ENCODE measurements at places on chromosomes 6 and 20.

DNA sequence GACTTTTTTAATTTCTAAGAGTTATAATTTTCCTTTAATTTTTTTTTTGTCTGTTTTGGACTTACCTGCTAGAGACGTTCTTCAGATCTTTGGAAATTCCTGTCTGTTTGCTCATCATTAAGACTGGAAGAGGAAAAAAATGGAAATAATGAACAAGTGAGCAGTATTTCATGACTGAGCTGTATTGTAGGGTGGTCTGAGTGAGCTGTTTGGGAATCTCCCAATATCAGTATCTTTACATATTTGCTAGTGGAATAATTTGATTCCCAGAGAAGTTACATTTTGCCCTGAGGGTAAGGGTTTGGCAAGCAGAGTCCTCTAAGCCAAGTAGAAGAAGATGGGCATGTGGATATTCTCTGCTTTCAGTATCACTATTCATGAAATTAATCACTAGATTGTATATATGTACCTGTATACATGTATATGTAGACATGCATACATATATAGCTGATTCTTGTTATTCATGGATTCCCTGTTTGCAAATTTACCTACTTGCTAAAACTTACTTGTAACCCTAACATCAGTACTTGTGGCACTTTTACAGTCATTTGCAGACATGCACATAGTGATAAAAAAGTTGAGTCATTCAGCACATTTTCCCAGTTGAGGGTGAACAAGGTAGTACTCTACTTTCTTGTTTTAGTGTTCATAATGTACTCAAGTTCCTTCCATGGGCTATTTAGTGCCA, 13.5 kb downstream of the ZC2HC1B start:
- no peak for DNase-seq

- DNase-seq = peak; percentile 44
Observed at GRCh38 chr6:112183271-112183671, 71.1 kb downstream of the LAMA4 start.

- DNase-seq = no peak
Observed at GRCh38 chr6:11226005-11226404, 6.5 kb downstream of the NEDD9 start.

DNA sequence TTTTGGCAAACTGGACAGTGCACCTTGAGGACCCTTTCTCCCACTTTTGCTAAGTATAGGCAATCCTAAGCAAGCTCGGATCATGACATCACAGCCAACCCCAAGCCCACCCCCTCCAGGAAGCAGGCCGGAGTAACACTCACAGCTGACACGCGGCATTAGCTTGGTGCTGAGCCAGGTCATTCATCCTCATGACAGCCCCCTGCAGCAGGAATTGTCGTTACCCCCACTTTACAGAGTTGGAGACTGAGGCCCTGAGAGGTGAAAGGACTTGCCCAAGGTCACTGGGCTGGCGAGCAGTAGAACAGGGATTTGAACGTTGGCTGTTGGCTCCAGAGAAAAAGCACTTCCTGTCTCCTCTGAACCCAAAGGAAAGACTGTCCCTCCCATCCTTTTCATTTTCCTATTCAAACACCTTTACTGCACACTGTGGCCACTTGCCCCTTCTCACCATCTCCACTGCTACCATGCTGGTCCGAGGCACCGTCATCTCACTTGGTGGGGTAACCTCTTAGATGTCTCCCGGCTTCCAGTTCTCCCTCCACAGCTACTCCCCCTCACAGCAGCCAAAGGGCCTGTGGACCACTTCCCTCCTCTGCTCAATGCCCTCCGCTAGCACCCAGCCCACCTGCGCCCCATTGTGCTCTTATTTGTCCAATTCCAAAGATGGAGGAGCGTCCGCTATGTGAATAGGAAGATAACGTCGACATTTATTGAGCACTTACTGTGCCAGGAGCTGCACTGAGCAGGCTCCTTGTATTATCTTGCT, 84.7 kb downstream of the PREX1 start:
- no peak for DNase-seq

GRCh38 chr6:148247386-148248063, 95.1 kb upstream of the SASH1 start:
- DNase-seq = no peak

GRCh38 chr6:126600258-126600916, 260.5 kb downstream of the CENPW start:
- no peak for DNase-seq

- DNase-seq = no peak
Observed at GRCh38 chr6:167687116-167687725, 139.5 kb upstream of the AFDN start.

- DNase-seq = no peak
Observed at GRCh38 chr20:52569201-52569600, 377.6 kb upstream of the ZFP64 start.

GRCh38 chr6:116419069-116419786, 41.9 kb upstream of the CALHM6 start:
- no peak for DNase-seq

DNA sequence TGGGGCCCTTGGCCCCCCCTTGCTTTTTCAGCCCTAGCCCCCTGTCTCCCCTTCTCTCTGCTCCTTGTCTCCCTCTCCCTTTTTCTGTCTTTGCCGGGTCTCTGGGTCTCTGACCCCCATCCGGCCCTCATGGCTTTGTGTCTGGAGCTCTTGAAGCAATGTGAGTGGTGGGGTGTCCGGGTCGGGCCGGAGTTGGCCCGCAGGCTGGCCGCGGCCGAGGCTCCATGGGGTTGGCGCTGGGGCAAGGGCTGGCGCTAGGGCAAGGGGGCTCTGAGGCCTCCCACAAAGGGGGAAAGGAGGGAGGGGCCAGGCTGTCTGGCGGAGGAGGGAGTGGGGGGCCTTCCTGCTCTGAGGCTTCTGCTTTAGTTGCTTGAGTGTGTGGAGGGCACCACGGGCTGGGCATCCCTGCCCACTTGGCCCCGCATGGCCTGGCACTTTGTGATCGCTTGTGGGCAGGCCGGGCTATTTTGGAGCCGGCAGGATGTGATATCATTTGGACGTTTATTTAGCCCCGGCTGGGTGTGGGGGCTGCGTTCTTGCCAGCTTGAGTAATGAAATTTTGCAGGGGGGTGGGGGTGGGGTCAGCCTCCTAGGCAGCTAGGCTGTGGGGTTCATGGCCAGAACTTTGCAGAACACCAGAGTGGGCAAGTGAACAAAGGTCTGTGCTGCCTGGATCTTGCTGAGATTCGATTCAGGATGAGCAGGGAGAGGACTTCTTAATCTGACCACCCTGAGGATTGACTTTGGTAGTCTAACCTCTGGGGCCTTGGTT, 78.7 kb upstream of the MYL9 start:
- DNase-seq = no peak

DNA sequence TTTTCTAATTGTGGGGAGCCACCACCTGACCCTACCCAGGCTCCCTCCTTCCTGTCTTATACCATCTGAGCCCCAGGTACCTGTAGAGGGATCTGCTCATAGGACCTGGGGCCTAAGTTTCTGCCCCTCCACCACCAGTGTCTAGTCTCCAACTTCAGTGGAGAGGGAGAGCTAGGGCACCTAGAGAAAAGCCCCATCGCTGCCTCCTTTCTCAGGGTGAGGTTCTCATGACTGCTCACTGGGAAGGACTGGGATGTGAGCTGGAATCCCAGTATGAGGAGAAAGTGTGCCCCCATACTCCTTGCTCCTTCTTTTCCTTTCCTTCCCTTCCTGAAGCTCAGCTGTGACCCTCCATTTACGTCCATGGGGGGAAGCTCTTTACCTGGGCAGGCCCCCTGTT, 231.6 kb downstream of the LRFN2 start:
- no peak for DNase-seq

DNA sequence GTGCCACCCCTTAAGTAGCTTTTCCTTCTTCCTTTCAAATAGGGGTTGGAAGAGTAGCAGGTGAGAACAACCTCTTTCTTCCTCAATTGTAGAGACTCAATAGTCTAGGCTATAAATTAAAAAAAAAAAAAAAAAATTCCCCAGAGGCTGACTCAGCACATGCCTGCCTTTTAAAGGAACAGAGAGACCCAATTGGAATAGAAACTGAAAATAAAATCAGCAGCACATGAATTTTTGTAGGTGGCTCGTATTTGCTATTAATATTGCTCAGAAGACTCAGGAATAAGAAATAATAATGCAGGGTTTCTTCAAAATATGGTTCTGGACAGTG, 19.3 kb downstream of the TOP1 start:
- no peak for DNase-seq

DNA sequence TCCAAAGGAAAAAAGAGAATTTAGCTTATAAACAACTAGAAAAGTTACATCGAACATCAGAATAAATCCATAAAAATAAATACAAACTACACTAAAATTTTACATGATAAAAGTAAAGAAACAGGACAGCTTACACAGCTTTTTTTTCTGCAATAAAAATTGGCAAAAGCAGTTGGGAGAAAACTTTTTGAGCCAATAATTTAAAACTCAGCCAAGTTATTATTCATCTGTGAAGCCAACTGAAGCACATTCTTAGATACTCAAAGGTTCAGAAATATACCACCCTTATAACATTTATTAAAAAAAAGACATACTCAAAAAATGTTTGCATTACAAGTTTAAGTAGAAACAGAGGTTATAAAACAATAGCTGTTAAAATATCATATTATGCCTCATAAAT, 23.7 kb upstream of the RSPO3 start:
- no peak for DNase-seq

- DNase-seq = peak; percentile 15
Observed at GRCh38 chr6:142570221-142570671, 268.4 kb downstream of the ADGRG6 start.

DNA sequence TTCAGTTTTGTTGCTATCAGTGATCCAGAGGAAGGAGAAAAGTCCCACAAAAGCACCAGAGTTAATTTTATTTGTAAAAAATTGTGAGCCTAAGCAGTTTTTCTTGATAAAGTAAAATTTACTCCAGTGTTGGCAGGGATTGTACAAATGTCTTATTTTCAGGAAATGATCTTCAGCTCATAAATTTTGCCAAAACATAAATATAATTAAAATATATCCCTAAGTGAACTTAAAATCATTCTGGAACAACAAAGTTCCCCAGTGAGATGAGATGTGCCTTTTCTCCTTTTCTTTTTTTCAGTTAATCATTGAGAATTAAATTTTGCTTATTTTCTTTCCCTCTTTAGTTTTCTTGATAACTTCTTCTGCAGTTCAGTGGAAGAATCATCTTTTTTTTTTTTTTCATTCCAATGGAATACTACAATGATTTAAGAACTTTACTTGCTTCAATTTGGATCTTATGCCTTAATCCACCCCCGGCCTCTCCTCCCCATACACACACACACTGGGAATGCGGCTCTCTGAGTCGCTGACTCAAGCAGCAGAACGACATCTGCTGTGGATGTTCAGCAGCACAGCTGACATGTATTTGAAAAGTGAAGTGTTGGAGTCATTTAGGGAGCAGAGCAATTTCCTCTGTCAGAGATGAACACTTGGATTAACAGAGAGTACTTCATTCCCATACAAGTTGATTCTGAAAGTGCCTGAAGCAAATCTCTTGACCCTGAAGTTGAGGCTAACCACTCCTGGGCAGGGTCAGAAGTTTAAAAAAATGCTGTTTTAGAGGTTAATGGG, 27.7 kb upstream of the LAMA4 start:
- peak; percentile 82 for DNase-seq

DNA sequence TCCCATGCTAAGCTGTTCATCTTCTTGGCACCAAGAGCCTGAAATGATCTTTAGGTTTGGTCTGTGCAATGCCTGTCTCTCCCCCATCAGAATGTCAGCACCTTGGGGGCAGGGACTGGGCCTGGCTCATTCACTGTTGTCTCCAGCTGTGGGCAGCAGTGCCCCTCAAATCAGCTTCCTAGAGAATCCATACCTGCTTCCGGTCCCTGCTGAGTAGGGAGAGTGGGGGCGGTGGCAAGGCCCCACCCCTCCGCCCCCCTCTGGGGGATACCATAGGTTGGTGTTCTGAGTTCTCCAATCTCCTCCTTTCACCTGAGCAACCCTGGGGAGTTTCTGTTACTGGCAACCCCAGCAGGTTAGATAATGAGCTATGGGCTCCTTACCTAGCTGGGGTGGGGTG, 19.2 kb upstream of the SPDEF start:
- DNase-seq = no peak

DNA sequence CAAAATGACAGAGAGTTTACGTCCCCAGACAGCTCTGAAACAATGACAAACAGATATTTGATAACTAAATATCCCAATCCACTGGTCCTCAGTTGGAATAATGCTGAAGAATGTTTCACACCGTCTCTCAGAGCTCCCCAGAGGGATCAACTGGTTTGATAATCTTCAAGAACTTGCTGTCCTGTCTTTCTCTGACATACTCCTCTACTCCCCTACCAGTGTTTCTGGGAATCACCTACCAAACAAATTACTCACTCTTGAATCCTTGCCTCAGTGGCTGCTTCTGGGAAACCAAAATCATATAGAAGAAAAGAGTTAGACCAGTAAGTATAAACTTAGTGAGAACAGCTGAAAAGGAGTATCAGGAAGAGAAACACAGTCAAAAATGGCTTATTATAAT, 469.7 kb upstream of the JAG1 start:
- DNase-seq = no peak

DNA sequence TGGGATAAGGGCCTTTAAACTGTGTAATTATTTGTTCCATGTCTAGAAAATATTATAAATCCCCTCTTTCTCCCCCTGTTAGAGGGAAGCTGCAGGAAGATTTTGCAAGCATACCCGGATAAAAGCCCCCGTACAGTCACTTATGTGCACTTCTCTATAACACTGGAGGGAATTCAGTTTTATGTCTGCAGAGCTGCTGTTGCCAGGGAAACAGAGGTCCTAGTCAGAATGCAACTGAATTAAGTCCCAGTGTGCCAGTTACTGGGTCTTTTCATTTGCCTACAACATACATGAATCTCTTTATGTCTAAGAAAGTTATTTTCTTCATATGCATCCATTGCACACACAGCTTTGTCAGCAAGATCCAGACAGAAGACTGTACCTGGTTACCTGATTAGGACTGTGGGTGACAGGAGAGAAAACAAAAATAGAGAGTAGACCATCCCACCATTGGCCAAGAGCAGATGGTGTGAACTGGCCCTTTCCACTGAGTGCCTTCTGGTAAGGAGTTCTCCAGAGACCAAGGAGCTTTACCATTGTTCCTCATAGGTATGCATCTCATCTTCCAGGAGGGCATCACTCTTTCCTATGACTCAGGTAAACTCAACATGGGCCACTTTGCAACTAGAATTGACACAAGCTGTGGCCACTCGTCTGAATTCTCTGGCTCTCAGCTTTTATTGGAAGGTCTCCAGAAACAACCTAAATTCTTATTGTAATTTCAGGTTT, 180.8 kb upstream of the PHACTR1 start:
- no peak for DNase-seq

DNA sequence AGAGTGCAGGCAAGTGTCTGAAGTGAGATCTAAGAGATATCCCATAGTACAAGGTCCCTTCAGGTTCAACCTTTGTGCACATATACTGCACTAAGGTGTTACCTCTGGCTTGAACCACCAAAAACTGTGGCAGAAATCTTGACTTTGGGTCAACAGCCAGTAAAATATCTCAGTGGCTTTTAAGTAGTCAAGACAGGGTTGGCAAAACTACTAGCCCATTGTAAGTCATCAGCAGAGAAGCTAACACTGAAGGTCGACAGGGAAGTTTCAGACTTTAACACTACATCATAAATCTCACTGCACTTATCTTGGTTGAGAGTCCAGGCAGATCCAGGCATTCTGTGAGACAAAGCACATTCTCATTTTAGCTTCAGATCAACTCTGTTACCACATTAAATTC, 1684.7 kb downstream of the HACE1 start:
- no peak for DNase-seq

- DNase-seq = no peak
Observed at GRCh38 chr6:93447874-93448273, 28.5 kb upstream of the EPHA7 start.

GRCh38 chr6:44829836-44830235, 442.3 kb downstream of the CDC5L start:
- no peak for DNase-seq

- DNase-seq = no peak
Observed at GRCh38 chr6:29259721-29260120, 41.8 kb upstream of the OR14J1 start.

Data from AG04450 (cell line).